ENCODE measurements at places on chromosomes 7 and 10. TPM values are rescaled to one million over a fixed set of nuclear protein-coding genes. Genes with fewer than 3 reads are reported as not detected.

- no peak for DNase-seq
- peaks cover 6% of the 10 kb centered on the region for H3K4me1 ChIP-seq
- no peaks in the 10 kb centered on the region for H3K36me3 ChIP-seq
- H3K4me3 ChIP-seq, result no peak overlapping the region
- no peak overlapping the region for H3K27ac ChIP-seq
- H3K27me3 ChIP-seq, result no peaks in the 10 kb centered on the region
These were observed 68.6 kb downstream of the NSUN6 start for GRCh38 chr10:18582803-18583202.

OPN4 gene
- not detected for total RNA-seq

DNA sequence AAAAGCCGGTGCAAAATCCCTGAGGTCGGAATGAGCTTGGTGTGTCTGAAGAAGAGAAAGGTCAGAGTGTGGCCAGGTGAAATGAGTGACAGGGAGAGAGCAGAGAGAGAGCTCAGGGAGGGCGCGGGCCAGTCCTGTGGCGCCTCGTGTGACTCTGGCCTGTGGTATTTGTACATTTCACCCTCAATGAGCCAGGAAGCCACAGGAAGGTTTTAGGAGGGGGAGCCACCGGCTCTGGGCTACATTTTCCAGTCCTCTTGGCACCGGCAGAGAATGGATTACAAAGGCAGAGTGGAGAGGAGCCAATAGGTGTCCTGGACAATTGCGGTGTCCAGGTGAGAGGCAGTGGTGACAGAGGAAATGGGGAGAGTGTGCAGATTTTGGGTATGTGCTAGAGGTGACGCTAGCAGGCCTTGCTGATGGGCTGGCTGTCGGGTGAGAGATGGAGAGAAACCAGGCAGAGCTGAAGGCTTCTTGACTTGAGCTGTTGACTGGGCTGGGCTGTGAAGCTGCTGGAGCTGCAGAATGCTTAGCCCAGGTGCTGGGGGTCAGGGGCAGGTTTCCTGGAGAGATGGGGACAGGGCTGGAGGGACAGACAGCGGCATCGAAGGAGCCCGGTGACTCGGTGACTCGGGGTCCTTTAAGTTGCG, 38.1 kb downstream of the COL13A1 start:
- H3K27me3 ChIP-seq, result no peaks in the 10 kb centered on the region
- H3K27ac ChIP-seq, result no peak overlapping the region
- H3K36me3 ChIP-seq, result no peaks in the 10 kb centered on the region
- H3K4me1 ChIP-seq, result no peaks in the 10 kb centered on the region
- H3K4me3 ChIP-seq, result no peak overlapping the region
- DNase-seq, result no peak

HEPACAM2 gene
- total RNA-seq, result not detected
